ENCODE measurements at places on chromosomes 16 and 17. TPM values are rescaled to one million over a fixed set of nuclear protein-coding genes. Genes with fewer than 3 reads are reported as not detected.
A peak's percentile ranks its signal among the peaks of the same experiment; 100 is the strongest.

GRCh38 chr16:14307059-14307526 is 236.0 kb downstream of the MRTFB start:
- no peak for DNase-seq

GRCh38 chr17:66612993-66613392 is 221.9 kb upstream of the CACNG5 start:
- DNase-seq: no peak

DNA sequence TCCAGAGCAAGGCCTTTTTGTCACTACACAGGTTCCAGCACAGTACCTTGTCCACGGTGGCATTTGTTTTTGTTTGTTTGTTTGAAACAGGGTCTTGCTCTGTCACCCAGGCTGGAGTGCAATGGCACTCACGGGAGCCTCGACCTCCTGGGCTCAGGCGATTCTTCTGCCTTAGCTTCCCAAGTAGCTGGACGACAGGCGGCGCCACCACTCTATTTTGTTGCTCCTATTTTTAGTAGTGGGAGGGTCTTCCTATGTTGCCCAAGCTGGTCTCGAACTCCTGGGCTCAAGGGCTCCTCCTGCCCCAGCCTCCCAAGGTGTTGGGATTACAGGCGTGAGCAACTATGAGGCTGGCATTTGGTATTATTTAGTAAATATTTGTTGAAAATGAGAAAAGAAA is 10.3 kb downstream of the MRC2 start:
- DNase-seq: no peak

DNA sequence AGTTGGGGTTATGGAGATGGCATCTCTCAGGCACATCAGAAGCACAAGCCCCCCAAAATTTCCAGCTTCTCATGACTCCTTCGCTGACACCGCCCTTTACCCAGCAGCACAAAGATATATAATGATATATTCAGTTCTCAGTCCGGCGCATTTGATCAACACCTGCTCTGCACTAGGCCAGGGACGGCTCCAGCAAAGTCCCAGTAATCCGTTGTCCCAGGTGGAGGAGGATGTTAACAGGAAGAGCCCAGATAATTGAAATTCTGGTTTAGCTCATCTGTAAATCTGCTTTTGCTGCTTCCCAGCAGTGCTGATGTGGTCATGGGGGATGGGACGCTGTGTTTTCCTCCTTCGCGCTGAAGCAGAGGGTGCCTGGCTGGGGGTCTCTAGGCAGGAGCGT is 131.5 kb downstream of the OR1D5 start:
- DNase-seq: no peak

GRCh38 chr17:64164596-64165285 is 34.8 kb upstream of the ERN1 start:
- DNase-seq: no peak

DNA sequence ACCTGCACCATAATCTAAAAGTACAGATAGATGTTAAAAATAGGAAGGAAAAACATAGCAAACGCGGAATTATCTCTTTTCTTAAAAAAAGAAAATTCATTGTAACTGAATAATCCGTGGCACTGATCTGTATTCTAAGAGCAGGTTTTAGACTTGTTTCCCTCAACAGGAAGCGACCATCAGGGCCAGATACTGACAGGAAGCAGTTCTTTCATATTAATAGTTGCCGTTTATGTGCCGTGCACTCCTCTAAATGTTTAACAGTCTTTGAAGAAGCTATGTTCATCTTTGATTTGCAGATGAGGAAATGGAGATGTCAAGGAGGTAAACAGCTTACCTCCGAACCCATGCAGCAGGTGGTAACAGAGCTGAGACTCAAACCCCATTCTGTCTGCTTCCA is 23.6 kb downstream of the DYNLRB2 start:
- DNase-seq: no peak

DNA sequence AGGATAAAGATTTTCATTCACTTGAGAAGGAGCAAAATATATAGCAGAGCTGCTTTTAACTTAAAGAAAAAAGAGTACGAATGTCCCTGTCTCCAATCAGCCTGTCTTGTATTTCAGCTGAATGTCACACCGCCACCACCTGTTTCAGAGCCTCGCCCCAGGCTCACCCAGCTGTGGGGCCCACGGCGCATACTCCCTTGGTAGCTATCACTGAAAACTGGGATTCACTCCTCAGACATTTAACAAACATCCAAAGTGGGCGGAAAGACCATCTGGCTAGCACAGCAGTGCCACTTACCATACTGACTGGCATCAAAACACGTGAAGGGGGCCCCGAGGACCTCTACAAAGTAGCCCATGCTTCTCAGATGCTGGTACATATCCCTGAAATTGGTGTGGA is 25.4 kb upstream of the SLC38A8 start:
- DNase-seq: no peak

DNA sequence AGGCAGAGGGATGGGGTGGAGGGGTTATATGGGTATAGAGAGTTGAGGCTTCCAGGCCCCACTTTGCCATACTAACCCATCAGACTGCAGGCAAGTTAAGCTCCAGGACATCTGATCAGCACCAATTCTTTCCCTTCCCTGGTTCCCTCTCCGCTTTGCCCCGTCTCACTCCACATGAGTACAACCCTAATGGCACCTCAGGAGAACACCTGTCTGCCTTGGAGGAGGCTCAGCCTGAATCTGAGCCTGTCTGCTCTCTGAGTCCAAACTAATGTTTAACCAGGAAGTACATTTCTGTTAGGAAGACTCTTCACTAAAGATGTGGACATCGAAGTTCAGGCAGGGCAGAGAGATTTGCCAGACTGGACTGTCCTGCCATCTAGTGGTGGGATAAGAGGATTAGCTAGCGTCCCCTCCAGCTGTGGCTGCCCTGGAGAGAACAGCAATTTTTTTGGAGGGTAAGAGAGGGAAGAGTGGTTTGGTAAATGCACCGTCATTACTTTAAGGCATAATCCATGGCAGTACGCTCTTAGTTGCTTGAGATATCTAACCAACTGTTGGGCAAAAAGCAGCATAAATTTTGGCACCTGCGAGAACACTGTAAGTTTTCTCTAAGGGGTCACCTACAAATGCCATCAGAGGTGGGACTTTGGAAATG is 29.2 kb upstream of the LRRC75A start:
- peak; percentile 49 for DNase-seq

The PLXDC1 gene
- total RNA-seq: 12.9 TPM

The PIP4K2B gene
- total RNA-seq: 29.5 TPM

The TP53TG3F gene
- total RNA-seq: not detected

The GNPTG gene
- total RNA-seq: 44.1 TPM

The KRT40 gene
- not detected for total RNA-seq

The SRSF2 gene
- 444 TPM for total RNA-seq
